ENCODE measurements at places on chromosomes 3 and 15.

GRCh38 chr3:29972320-29972993 lies 633.9 kb upstream of the TGFBR2 start:
- DNase-seq, result no peak

GRCh38 chr3:114336857-114337256 lies 43.0 kb downstream of the TIGIT start:
- DNase-seq, result no peak

GRCh38 chr3:105813710-105814109 lies 55.1 kb downstream of the CBLB start:
- no peak for DNase-seq

DNA sequence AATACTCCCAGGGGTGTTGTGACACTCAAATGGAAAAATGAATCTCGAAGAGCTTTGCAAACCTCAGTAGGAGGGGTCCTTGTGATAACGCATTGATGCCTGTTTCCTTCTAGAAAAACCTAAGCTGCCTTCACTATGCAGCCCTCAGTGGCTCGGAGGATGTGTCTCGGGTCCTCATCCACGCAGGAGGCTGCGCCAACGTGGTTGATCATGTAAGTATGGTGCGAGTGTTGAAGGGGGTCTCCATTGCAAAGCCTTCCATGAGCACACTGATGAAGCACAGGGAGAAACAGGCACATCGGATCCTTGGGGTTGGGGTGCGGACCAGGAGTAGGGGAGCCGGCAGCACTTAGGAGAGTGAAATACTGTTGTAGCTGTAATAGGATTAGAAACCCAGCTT lies 22.3 kb downstream of the ANKDD1A start:
- DNase-seq, result no peak

DNA sequence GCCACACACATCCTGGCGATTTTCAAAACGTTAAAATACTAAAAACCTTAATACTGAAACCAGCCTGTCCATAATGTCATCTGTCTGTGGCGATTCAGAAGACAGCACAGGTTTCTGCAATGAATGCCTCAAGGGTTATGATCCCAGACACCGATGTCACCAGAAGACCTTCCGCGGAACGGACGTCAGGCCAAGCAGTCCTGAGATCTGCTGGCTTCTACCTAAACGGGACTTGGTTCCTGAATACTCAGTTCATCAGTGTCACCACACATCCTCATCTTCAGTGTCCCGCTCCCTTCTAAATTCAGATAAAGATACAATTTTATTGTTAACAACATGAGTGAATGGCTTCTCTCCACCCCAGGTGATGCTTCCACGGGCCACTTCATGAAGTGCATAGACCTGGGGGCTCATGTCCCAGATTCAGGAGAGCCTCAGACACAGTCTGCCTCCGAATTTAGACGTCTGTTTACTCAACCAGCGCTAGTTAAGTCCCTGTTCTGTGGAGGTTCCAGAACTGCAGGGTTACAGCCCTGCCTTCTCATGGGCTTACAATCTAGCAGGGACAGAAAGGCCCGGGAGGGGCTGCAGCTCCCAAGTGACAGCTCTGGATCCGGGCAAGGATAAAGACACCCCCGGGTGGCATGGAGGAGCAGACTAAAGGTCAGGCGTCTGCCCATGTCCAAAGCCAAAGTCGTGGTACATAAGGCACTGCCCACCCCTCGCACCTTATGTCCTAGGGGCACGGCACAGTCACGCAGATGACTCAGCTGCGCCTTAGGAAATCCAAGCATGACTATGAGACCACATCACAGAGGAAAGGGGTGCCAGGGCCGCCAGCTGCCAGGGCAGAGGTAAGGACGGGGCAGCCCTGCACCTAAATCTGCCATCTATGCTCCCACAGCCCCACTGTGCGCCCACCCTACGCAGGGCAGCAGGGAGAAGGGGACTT lies 75.9 kb downstream of the VGLL4 start:
- DNase-seq, result no peak

- no peak for DNase-seq
Observed at GRCh38 chr15:37375519-37375918, 275.2 kb upstream of the MEIS2 start.

- DNase-seq, result no peak
Observed at GRCh38 chr3:39347586-39347876, 18.0 kb downstream of the CCR8 start.

DNA sequence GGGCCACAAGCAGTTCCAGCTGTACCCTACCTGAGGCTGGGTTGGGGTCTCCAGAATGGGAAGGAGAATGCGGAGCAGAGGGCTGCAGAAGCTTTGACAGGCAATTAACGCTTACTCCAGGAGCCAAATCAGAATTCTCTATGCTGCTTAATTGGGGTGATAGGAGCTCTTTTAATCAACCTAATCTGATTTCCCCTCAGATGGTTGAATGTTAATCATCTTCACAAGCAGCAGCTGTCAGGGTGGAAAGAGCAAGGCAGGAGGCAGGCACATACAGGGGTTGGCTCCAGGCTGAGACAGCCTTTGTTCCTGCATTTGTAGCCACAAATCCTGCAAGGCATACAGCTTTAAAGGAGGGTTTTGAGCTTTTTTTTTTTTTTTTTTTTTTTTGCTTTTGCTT lies 2.6 kb downstream of the CILP start:
- DNase-seq, result no peak

DNA sequence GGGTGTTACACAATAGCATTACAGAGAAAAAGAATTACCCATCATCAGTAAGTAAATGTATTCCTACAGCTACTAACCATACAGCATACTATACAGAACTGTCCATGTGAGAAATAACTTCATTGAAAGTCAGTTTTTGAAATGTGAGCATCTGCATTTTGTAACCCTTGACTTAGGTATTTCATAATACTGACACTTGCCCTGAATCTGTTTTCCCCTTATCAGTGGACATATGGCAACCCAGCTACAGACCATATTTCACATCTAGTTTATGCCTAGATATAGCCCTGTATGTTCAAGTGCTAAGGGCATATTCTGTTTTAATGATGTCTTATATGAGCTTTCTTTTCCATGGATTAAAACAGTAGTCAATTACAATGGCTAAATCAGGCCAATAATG lies 297.6 kb downstream of the TBC1D5 start:
- DNase-seq, result no peak

DNA sequence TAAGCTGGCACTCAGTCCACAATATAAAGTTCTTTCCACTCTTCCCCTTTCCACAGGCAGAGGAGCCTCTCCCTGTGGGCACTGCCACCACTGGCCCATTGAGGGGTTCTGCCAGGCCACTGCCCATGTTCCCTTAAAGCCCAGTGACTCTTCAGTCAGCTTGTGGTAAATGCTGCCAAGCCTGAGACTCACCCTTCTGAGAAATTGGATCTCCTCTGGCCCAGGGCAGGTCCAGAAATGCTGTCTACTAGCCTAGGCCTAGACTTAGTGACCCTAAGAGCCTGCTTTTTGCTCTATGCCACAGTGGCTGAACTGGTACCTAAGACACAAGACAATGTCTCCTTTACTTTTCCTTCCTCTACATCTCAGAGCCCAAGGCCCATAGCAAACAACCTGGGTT lies 295.8 kb downstream of the RBMS3 start:
- DNase-seq, result no peak

GRCh38 chr3:33428734-33429133 lies 11.5 kb downstream of the UBP1 start:
- DNase-seq, result no peak

DNA sequence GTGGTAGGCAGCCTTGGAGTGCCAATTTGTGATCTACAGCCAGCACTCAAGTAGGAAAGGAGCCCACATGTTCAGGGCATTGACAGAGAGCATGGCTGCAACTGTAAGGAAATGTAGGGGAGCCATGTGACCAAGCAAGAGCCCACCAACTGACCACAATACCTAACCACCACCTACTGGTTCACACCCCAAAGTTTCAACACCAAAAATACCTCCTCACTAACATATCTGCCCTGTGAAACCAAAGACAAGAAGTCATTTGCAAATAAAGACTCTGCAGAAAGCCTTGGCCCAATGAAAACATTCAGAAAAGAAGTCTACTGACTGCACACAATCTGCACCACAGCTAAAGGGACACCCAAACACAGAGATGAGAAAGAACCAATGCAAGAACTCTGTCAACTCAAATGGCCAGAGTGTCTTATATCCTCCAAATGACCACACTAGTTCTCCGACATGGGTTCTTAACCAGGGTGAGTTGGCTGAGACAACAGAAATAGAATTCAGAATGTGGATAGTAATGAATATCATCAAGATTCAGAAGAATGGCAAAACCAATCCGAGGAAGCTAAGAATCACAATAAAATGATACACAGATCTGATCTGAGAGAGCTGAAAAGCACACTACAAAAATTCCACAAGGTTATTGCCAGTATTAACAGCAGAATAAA lies 40.6 kb downstream of the SLC9C1 start:
- DNase-seq, result no peak

DNA sequence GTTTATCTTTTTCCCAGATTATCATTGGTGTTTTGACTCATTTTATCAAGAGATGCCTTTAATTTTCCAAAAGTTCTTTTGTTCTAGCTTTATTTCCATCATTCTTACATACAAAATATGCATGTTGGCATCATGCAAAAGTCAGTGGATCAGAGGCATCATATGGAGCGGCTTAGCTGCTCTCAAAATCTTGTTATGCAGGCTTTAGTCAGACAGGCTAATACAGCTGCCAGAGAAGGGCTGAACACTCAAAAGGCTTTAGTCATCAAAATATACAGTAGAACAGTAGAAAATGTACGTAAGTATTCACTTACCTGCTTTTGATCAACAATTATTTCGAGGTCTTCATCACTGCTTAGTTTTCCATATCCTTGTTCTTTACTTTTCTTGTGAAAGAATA lies 65.5 kb downstream of the PEX5L start:
- no peak for DNase-seq

DNA sequence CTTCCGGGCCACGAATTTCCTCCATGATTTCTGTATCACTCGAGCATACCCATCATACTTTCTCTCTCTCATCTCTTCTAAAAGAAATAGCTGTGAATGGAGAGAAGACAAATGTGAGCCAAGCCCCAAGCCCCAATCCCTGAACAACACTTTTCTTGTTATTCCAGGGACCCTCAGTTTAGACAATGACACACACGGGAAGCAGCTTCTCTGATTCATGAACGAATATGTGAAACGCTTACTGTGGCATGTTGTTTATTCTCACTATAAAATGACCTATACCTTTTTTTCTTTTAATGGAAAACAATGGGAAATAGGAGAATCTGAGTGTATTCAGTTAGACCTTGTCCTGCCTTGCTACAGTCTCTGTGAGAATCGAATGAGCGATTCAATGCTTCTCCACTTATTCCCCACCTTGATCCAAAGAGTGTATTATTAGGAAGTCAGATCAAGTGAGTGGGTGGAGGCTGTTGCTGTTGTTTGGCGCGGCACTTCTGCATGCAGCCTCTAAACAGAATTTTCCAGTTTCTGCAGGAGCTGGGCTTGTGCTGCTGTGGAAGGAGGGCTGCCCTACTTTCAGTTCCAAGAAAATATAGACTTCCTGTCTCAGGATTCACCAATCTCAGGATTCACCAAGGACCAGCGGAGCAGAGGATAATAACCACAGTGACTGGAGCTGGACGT lies 32.4 kb upstream of the LDHAL6B start:
- DNase-seq, result no peak

GRCh38 chr3:136396916-136397315 lies 146.8 kb downstream of the PCCB start:
- DNase-seq, result no peak

- DNase-seq, result no peak
Observed at GRCh38 chr3:112685956-112686799, 45.2 kb upstream of the CCDC80 start.

GRCh38 chr3:194197396-194197960 lies 61.5 kb downstream of the HES1 start:
- DNase-seq, result no peak

GRCh38 chr3:102089904-102090720 lies 240.8 kb downstream of the NFKBIZ start:
- no peak for DNase-seq

GRCh38 chr3:64222501-64223111 lies 2.7 kb downstream of the PRICKLE2 start:
- DNase-seq, result no peak

- DNase-seq, result no peak
Observed at GRCh38 chr3:112569265-112569664, 7.4 kb downstream of the SLC35A5 start.

DNA sequence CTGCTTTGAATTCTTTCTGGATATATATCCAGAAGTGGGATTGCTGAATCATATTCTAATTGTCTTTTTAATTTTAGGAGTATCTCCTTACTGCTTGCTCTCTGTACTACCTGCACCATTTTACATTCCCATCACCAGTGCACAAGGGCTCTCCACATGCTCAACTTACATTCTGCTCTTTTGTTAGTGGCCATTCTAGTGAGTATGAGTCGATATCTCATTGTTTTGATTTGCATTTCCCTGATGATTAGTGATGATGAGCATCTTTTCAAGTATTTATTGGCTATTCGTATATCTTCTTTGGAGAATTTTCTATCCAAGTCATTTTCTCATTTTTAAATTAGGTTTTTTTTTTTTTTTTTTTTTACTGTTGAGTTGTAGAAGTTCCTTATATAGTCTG lies 29.5 kb downstream of the PFN2 start:
- no peak for DNase-seq

- no peak for DNase-seq
Observed at GRCh38 chr3:42081838-42082473, 9.2 kb upstream of the TRAK1 start.

DNA sequence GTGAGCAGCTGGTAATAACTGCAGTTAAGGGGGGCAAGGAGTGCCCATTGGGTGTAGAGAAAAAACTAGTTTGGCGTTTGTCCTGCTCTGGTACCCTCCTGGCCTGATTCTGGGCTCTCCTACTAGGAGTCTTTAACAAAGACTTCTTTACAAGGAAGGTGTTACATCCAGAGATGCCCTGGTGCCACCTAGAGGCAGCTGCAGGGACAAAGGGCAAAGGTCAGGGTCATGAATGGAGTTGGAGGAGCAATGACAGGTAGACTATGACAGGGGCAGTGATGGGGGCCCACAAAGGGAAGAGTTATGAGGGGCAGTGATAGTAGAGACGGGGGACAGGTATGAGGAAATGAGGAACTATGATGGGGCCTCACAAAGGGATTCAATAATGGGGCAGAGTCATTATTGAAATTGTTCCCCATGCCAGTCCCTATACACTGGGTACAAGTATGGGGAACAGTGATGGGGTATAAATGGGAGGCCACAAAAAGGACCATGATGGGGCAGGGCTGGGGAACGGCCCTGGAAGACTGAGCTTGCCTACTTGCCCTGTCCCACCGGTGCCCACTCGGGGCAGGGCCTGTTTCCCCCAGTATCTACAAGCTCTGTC lies 7.9 kb downstream of the CCDC71 start:
- peak; percentile 62 for DNase-seq

GRCh38 chr3:161263057-161263456 lies 41.9 kb downstream of the NMD3 start:
- no peak for DNase-seq

Measured in activated CD4-positive, alpha-beta T cell treated with anti-CD3 and anti-CD28 coated beads, Interleukin-2, amount 50 U/mL, for 4 hours (primary cell).